Stimulated activated CD4-positive, alpha-beta T cell treated with anti-CD3 and anti-CD28 coated beads, Interleukin-1b, Interleukin-23, amount 100 ng/mL, for 4 hours (primary cell): ENCODE measurements at places on chromosomes 1 and 21.

DNA sequence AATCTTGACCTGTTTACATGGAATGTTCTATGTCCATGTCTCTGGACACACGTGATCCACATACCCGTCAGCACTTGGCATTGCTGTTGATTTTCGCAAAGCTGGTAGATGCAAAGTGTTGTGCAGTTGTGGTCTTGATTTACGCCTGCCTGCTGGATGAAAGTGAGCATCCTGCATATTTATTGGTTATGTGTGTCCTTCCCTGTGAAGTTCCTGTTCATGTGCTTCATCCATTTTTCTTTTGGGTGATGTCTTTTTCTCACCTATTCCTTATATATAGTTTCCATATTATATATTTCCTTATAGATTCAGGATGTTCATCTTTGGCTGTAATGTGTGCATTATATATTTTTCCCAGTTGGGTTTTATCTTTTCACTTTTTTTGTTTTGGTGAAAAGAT is 6.5 kb downstream of the AGPAT3 start:
- no peak for DNase-seq

GRCh38 chr1:15206418-15207030 is 40.5 kb upstream of the FHAD1 start:
- DNase-seq, result no peak

DNA sequence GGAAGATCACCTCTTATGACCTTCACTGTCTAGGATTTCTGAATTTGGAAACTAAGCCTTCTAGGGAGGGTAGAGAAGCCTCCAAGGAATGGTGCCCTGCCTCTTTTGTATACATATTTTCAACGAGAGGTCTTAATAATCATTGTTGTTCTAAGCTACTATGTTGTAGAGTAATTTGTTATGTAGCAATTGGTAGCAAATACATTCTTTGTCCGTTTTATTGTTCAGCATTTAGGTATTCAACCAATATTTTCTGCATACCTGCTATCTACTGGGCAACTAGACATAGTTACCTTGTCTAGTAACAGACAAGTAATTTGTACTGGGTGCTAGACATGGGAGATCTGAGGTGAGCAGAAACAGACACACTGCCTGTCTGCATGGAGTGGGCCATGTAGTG is 20.8 kb upstream of the NCF2 start:
- DNase-seq, result no peak

GRCh38 chr1:245605480-245606156 is 450.8 kb downstream of the KIF26B start:
- DNase-seq, result no peak

- DNase-seq, result no peak
Measured at GRCh38 chr1:214476986-214477870, 74.2 kb downstream of the PTPN14 start.

DNA sequence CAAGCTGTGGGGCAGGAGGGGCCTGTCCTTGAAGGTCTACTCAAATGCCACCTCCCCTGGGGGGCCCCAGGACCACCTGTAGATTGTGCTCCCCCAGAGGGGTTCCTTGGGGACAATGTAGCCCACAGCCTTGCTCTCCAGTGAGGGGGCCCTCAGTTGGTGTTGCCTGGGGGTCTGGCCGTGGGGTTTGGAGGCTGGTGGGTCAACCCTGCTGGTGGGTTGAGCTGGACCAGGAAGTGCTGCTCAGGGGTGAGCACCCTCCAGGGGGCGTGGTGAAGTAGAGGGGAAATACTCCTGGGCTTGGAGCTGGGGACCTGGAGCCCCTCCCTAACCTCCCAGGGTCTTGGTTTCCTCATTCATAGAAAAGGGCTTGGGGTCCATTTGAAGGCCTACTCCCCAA is 143.6 kb upstream of the WNT4 start:
- no peak for DNase-seq

- DNase-seq, result no peak
Measured at GRCh38 chr1:55358581-55358980, 143.4 kb upstream of the USP24 start.
